ENCODE measurements at places on chromosomes 6 and 20. TPM values are rescaled to one million over a fixed set of nuclear protein-coding genes. Genes with fewer than 3 reads are reported as not detected.

DNA sequence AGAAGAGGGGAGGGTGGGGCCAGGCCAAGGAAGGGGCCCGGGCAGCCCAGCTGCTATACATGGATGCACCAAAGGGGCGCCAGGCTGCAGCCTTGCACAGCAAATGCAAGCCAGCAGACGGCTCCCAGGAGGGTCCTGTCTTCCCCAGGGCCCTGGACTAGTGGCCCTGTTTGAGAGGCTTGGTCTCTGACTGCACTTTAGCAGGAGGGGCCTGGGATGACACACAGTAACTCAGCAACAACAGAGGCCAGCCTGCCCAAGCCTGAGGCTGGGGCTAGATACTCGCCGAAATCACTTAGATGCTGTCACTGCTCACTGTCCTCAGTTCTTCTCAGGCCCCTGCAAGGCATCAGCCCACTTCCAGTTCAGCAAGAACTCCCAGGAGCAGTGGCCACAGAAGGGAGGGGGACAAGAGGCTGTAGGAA, 73.5 kb downstream of the TRAM2 start:
- no peak for DNase-seq

DNA sequence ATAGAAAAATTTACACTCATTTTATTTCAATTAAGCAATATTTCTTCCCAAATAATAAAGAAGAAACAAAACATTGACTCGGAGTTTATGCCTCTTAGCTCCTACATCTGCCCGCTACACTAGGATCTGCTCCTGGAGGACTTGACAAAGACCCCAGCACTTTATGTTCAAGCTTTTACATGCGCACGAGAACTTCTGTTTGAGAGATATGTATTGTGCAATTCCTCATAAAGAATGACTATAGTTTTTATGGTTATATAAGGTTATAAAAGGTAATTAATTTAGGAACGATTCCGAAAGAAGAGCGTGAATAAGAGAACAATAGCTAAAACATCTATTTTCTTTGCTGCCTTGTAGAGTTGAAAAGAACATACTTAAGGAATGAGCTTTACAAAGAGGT, 12.4 kb upstream of the RALY start:
- DNase-seq, result no peak

Gene ROS1
- total RNA-seq, result not detected

GRCh38 chr6:156848123-156848522, 70.9 kb downstream of the ARID1B start:
- no peak for DNase-seq

DNA sequence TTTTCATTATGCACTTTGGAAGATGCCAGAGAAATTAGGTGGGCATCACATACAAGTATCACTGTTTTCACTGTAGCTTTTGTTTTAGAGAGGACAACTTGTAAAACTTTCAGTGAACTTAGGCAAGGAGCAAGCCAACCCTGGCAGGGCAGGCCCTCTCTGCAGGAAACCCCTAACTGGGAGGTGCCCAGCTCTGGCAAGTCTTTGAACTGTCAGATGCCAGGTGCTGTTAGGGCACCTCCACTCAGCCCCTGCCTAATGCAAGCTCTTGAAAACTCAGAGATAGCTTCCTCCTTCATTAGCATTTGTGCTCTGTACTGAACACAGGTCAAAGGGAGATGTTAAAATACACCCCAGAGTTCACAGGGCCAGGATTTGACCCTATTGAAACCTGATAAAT, 774.2 kb upstream of the FLRT3 start:
- no peak for DNase-seq

GRCh38 chr6:77455271-77455670, 8.0 kb downstream of the HTR1B start:
- DNase-seq, result no peak

GRCh38 chr6:10582774-10583508, 61.8 kb downstream of the GCNT2 start:
- DNase-seq, result no peak

DNA sequence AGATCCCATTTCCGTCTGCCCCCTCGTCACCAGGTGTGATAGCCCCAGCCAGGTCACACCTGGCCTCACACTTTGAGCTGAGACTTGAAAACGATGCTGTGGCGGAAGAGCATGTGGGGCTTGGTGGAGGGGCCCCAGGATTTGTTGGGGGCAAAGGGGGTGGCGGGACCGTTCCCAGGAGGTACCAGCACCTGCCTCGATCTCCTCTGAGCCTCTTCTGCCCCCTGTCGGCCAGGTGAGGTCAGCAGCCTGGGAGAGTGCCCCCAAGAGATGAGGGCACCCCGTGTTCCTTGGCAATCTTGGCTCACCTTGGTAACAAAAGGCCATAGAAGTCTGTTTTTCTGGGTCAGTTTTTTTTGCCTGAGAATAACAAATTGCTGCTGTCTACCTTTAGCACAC, 25.4 kb downstream of the SPATA2 start:
- no peak for DNase-seq

DNA sequence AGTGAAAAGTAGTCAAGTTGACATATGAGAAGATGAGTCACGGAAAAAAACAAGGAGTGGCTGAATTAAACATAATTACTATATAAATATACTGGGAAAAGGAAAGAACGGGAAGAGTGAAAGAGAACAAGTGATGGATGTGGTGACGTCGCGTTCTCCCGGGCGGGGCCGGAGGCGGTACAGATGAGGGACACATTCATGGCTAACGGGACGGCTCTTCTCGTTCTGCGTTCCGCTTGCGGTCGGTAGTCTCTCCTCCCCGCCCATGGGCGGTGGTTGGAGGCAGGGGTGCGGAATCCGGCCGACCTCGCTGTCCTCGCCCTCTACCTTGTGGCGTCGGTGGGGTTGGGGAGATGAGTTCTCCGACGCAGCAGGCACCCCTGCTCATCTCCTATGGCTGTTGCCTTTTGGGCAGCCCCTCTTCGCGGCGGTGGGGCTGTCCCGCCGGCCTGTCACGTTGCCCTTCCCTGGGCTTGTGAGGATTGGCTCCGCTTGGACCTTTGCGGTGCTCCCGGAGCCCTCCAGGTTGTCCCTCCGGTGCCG, 22.5 kb downstream of the HLA-G start:
- no peak for DNase-seq

Gene PSORS1C1
- total RNA-seq, result 9.8 TPM

DNA sequence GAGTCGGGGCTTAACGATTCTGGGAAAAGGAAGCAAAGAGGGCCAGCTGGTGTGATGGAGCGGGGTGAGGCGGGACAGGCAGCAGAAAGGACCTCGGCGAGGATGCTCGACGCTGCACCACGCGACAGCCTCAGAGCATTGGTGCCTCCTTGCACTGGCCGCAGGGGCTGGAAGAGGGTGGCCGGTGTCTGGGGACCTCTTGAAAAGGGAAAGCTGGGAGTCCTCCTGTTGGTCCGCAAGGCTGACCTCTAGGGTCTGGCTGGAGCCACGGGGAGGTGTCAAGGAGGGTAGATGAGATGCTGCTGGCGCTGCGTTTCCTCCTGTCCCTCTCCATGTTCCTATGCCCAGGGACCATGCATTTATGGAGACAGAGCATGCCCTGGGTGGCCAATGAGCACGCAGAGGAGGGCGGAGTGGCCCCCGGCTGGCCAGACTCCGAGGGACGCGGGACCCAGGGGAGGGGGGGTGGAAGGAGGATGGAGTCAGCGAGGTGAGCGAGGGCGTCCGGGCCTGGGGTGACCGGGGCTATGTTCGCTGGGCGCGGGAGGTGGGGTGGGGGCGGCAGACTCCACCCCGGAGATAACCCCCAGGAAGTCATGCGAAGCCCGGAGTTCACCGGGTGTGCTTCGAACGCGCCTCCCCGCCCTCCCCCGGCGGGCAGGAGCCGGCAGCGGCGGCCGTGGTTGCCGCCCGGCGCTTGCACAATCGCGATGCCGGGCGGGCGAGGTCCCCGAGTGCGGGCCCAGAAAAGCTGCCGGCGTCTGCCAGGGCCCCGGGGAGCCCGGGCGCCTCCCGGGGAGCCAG, at the start of gene CYP24A1:
Gene CYP24A1 (minus strand): TSS at position 334 of the 804 bp plus-strand sequence. CDS start 407 bp downstream, outside the sequence.
- DNase-seq, result no peak

DNA sequence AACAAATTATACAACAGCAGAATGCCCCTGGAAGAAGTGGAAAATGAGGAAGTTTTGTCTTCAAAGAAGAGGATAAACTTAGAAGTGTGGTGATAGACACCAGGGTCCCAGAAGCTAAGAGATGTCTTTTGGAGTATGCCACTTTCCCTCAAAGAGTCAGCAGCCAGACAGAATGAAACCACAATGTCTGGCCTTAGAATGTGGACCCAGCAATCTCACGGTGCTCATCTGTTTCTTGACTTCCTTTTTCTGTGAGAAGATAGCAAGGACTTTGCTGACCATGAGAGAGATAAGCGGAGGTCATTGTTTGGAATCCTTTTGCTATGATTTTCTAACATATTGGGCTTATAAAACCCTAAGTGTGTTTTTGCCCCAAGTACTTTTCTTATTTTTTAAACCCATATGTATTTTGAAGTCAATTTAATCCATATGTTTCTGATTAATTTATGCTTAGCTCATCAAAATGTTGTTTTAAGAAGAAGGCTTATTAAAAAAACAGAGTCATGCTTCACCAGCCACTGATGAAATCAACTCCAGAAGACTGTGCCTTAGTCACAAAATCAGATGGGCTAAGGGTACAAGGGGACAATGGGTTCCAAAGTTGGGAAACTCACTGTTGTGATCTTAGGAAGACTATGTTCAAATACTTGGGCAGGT, 451.2 kb upstream of the JAG1 start:
- DNase-seq, result no peak

Gene TREML1
- total RNA-seq, result not detected

Gene BEND6
- total RNA-seq, result 4.0 TPM

GRCh38 chr6:102149191-102149590, 755.7 kb downstream of the GRIK2 start:
- DNase-seq, result no peak

Gene BCL2L1
- total RNA-seq, result 226 TPM

Gene HCK
- total RNA-seq, result 0.17 TPM

Gene PLG
- 0.69 TPM for total RNA-seq

Gene CTCFL
- total RNA-seq, result 0.34 TPM

GRCh38 chr20:46213946-46214823, 94.1 kb downstream of the CDH22 start:
- DNase-seq, result no peak

Gene NRSN1
- total RNA-seq, result not detected

DNA sequence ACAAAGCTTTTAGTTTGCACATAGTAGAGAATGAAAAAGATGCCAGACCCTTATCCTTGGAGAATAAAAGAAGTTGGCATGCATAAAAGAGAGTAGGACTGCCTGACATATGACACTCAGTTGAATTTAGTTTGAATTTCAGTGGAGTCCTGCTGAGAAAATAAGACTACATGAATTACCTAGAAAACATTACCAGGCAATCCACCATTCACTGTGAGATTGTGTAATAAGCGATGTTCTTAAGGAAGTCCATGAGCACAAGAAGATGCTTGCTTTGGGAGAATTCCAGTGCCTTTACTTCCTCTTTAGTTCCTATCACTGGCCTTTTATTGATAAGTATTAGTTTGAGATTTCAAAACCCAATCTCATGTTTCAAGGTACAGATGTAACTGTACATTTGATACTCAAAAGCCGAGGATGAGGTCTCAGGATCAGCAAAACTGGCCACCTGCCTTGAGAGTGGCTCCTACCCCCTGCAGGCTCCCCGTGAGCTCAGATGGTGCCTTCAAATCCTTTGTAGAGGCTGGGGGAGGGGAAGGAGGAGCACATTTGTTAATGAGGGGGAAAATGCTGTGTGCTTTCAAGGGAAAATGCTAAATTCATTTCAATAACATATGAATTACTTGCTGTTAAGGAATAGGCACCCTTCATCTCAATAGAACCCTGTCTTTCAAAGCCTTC, 11.2 kb upstream of the UNC93A start:
- DNase-seq, result no peak

Gene AKAP12
- total RNA-seq, result 1,220 TPM

DNA sequence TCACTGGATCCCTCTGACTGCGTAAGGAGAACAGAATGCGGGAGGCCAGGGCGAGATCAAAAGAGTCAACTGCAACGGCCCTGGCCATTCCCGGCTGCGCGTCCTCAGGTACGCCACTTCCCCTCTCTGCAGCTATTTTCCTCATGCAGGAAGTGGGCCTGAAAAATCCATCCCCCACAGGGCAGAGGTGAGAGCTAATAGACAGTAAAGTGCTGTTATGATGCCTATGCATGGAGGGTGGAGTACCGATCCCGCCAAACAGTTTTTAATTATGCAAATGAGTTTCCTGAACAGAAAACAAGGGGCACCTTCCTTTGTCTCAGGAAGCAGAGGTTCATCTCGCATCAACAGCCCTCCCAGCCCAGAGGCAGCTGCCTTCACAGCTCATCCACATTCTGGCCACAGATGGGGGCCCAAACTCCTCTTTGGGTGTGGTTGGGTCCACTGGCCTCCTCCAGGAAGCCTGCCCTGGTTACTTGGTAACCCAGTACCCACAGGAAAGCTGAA, 9.3 kb downstream of the PREX1 start:
- no peak for DNase-seq

Gene MACROD2
- 3.7 TPM for total RNA-seq

- DNase-seq, result no peak
Measured at GRCh38 chr20:56897318-56897957, 268.3 kb downstream of the TFAP2C start.

GRCh38 chr6:78611886-78612480, 255.4 kb upstream of the IRAK1BP1 start:
- no peak for DNase-seq

DNA sequence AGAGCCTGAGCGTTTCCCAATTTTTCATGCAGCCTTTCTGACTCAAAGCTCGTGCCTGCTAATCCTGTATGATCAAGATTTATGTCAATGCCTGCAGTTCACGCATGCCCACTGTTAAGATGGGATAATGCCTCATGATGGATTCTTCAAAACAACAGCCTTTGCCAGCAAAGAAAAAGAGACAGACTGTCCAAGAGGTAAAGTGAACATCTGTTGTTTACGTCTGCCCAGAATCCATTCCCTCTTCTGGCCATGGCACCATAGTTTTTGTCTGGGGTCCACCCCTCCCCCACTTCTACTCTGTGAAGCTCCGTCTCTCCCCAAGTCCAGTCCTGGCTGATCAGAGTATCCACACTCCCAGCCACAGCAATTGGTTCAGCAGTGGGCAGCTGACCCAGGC, 91.9 kb upstream of the EYA2 start:
- DNase-seq, result no peak

Gene CLPSL1
- not detected for total RNA-seq

- no peak for DNase-seq
Measured at GRCh38 chr20:46332373-46333160, 24.3 kb upstream of the CDH22 start.

- no peak for DNase-seq
Measured at GRCh38 chr6:125748406-125749172, 843 bp upstream of the HEY2 start.

- DNase-seq, result no peak
Measured at GRCh38 chr20:44113618-44114376, 73.2 kb downstream of the JPH2 start.

Gene TBX18
- total RNA-seq, result 14.4 TPM

Gene PTGIS
- total RNA-seq, result 0.25 TPM

Data from HCT116 (cell line).